Hypothalamus (tissue), 51 donors: ENCODE measurements at places on chromosomes 3 and 15.

DNA sequence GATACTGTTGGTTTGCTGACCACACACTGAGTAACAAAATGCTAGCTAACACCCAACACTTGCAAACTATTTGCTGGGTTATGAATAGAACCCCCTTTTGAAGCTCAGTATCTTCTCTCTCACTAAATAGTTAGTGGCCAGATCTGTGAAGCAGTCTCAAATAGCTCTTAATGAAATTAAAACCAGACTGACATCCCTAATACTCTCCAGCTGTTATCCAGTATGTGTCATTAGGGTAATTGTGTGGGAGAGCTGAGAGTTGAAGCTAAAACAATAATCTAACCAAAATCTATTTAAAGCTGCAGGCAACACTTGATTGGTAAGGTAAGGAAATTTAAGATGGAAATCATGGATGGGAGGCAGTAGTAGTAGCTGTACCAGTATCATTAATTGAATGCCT lies 110.4 kb upstream of the RORA start:
- DNase-seq: no peak

DNA sequence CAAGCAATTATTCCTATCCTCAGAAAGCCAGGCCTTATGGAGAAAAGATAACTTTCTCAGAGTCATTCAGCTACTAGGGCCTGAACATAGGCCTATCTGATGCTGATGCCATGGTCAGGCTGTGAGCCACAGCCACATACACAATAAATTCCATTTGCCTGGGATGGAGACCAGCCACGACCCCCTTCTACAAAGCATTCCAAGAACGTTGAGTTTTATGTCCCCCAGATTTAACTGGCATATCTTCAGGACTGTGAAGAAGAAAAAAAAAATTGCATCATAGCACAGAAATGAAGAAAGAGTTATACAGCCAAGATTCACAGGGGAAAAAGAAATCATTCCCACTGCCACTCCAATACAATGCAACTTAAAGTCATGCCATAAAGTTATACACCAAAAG lies 100.0 kb downstream of the THBS1 start:
- DNase-seq: no peak

GRCh38 chr3:24351779-24352469 lies 142.7 kb downstream of the THRB start:
- no peak for DNase-seq

- DNase-seq: no peak
Observed at GRCh38 chr3:14126887-14127505, 2.1 kb downstream of the TMEM43 start.

GRCh38 chr3:69914395-69914794 lies 85.1 kb upstream of the SAMMSON start:
- DNase-seq: no peak

- peak; percentile 28 for DNase-seq
Observed at GRCh38 chr3:138367911-138368310, 19.5 kb downstream of the MRAS start.

DNA sequence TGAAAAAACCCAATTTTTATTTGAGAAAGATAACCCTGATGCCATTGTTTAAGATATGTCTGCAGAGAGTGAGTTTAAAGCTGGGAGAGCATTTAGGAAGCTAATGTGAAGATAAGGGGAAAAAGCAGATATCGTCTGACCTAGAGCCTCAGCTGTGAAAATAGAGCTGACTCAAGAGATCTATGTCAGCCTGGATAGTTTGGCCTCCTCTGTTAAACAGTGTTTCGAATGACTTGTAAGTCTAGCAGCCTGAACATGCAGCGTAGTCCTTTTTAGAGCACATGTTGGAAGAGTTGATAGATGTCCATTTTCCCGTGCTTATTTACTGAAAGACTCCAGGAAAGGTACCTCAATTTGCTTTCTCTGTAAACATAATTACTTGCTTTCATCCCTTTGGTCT lies 48.1 kb downstream of the ALCAM start:
- no peak for DNase-seq

- DNase-seq: no peak
Observed at GRCh38 chr3:59313365-59313764, 263.5 kb upstream of the CFAP20DC start.

- DNase-seq: no peak
Observed at GRCh38 chr15:50823281-50823680, 57.8 kb upstream of the SPPL2A start.

GRCh38 chr3:193827871-193828270 lies 234.9 kb downstream of the OPA1 start:
- no peak for DNase-seq

DNA sequence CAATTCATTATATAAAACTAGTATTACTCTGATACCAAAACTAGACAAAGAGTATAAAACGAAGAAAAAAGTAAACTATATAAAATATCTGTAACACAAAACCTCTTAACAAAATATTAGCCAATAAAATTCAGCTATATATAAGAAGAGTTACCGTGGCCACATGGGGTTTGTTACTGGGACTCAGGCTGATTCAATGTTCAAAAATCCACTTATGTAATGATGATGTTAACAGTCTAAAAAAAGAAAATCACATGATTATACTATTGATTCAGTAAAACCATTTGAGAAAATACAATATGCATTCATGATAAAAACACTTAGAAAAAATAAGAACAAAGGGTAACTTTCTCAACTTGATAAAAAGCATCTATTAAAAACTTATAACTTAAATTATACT lies 18.3 kb downstream of the P2RY1 start:
- DNase-seq: no peak

GRCh38 chr15:77901251-77901881 lies 176.1 kb downstream of the TBC1D2B start:
- DNase-seq: no peak

- DNase-seq: no peak
Observed at GRCh38 chr15:52013151-52013791, 5.7 kb upstream of the MAPK6 start.

GRCh38 chr3:53274938-53275605 lies 19.2 kb upstream of the TKT start:
- no peak for DNase-seq

DNA sequence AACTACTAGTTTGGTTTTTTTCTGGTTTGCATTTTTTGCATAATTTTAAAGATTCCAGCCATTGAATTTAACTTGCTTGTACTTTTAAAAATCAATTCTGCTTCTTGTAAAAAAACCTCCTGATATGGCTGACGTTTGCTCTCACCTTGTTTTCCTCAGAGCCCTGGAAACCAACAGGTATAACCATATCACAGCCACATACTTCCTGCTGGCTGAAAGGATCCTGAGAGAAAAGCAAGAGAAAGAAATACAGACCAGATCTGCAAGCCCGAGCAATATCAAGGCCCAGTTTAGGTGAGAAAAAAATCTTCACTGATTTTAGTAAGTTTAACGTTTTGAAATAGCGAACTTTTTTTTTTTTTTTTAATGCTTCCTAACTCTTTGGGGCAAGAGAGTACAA lies 56.8 kb downstream of the SNRK start:
- no peak for DNase-seq

GRCh38 chr3:98691897-98692296 lies 71.2 kb upstream of the ST3GAL6 start:
- DNase-seq: no peak

- DNase-seq: peak; percentile 15
Observed at GRCh38 chr3:48157950-48158376, 30.3 kb downstream of the CDC25A start.

DNA sequence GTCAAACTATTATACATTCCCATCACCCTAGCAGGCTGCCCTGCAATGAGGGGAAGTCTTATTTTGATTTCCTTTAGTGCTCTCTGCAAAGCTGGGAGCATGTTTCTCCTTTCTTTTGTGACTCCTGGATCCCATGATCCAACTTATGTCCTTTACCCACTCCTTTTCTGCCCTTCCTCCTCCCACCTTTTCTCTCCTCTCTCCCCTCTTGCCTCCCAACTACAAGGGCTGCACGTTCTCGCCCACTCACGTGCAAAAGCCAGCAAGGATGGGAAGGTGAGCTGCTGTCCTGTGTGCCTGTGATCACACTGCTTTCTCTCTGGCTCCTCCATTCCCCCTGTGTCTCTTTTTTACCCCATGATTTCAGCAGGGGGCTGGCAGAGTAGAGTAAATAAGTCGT lies 6.1 kb downstream of the VIPR1 start:
- no peak for DNase-seq

GRCh38 chr3:43296565-43296964 lies 10.2 kb downstream of the SNRK start:
- no peak for DNase-seq

DNA sequence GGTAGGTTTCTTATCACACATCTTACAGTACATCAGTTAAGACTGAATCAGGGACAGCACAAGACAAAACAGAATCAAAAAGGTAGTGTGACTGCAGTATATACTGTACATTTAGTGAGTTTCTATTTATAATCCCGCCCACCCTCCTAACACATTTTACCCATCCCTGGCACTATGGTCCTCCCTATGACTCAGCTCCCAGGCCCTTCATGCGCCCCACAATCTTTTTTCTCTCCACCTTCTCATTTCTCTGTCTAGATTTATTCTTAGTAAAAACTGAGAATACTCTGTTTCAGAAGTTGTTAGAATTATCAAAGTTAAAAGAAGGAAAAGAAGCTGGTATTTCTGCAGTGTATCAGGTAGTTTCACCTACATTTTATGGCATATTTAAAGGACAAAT lies 427.3 kb downstream of the CNTN4 start:
- DNase-seq: no peak

GRCh38 chr3:184078851-184079250 lies 18.0 kb upstream of the HTR3E start:
- no peak for DNase-seq

DNA sequence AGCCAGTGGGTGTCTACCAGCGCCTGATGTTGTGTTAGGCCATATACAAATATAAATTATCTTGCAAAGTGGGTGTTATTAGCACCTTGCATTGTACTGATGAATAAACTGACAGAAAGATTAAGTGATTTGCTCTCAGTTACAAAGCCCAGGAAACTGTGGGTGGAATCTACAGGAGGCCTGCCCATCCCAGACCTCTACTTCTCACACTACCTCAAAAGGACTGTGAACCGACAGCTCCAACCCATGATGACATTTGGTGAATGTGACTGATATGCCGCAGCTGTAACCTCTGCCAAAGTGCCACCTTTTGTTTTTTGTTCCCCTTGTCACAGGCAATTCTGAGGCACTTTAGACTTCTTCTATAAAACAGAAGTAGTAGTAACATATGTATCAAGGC lies 43.7 kb upstream of the KCNMB2 start:
- no peak for DNase-seq

GRCh38 chr3:50567011-50567385 lies 549 bp downstream of the C3orf18 start:
- no peak for DNase-seq
